ENCODE measurements at places on chromosomes 5 and 9.
A peak's percentile ranks its signal among the peaks of the same experiment; 100 is the strongest.

DNA sequence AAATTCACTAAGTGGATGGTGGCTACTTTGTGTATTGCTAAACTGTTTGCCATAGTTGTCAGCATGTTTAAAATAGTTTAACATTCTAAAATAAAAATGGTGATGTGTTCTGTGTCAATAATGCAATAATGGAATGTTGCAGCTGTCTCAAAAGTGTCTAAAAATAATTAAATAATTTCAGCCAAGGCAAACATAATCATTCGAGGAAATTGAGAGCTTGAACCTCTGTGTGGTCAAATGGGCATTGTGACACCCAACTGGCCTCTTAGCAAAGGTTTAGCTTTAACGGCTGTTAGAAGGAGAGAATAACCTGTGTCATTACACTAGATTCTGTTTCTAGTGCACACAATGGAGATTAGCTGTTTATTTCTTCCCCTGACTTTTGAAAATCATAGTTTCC lies 278.5 kb downstream of the TMEM167A start:
- DNase-seq: no peak

- DNase-seq: no peak
Measured at GRCh38 chr9:117076571-117077290, 338.1 kb downstream of the ASTN2 start.

- DNase-seq: no peak
Measured at GRCh38 chr9:108473209-108474112, 382.3 kb downstream of the ACTL7B start.

- DNase-seq: no peak
Measured at GRCh38 chr5:179319741-179320281, 25.4 kb downstream of the ADAMTS2 start.

DNA sequence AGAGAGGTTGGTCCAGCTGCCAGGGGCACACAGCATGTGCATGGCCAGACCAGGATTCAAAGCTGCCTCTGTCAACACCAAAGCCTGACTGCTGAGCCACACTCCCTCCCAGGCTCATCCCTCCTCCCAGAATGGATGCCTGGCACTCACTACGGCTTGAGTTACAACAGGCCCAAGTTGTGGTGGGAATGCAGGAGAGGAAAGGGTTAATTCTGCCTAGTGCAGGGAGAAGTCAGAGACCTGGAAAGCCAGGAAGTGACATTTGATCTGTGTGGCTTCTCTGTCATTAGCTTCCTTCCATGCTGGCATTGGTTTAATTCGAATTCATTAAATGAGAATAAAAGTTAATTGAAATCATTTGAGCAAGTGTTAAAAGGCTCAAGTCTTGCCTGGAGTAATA lies 150.0 kb downstream of the NSG2 start:
- DNase-seq: no peak

- no peak for DNase-seq
Measured at GRCh38 chr5:62572918-62573514, 5.6 kb upstream of the LRRC70 start.

DNA sequence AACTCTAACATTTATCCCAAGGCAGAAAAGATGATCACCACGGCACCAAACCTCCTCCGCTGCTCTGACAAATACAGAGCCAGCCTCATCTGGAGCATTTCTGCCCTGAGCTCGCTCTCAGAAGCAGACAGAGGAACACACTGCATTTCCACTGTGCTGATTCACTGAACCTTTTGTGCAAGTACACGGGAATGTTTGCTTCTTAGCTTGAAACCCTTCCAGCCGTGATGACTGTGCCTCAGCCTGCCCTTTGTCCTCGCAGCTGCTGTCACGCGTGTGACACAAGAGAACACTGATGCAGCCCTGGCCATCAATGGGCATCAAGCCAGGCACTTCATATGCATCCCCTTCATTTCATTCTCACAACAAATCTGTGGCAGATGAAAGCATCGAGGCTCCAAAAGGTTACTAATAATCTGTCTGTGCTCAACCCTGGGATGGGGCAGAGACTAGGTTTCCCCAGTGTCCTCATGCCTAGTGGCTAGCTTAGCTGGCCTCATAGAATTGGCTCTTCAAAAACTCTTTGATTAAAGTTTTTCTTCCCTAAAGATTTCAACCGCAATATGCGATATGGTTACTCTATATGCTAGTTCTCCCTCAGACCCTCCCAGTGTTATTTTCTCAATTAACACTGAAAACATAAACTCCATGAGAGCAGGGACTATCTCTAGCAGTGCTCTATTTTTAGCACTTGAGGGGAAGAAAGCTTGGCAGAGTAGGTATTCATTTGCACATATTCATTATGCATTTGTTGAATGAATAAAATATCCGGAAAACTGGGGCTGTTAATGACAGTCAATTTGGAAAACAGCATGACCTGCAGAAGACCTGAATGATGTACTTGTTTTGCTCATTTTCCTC lies 7.3 kb downstream of the CDC14B start:
- no peak for DNase-seq

- no peak for DNase-seq
Measured at GRCh38 chr9:90517103-90517502, 125.5 kb downstream of the DIRAS2 start.

- DNase-seq: peak; percentile 87
Measured at GRCh38 chr9:96654450-96655197, 493 bp downstream of the PRXL2C start.

DNA sequence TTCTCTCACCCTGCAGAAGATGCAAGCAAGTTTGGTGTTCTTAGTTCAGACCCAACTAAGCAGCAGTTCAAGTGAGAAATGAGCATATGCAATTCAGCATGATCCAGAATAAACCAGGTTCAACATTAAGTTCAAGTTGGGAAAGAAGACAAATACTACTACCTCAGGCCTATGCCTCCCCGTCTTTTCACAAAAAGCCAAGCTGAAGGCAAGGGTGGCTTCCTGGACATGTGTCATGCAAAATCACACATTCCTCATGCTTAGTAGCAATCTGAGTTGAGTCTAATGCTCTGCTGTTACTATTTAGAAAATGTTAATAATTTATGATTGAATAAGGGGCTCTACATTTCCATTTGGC lies 453.4 kb upstream of the GRAMD2B start:
- no peak for DNase-seq

DNA sequence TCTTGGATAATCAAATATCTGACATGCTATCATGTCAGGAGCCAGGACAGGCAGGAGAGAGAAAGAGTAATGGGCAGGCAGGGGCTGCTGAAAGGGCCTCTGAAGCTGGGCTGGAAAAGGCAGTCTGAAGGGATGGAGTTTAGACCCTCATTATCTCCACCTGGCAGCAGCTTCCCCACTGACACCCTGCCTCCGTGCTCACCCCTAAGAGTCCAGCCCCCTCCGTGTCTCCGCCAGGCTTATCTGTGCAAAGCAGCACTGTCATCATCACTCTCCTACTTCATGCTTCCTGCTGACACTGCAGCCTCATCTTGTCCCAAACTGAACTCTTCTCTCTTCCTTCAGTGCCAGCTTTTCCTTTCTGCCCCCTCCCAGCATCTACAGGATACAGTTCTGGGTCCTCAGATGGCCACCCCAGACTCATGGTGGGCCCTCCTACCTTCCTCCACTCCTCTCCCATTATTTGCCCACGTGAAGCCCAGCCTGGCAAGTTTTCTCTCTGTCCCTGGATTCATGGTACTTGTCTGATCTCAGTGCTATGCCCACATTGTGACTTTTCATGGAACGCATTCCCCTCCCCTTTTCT lies 70.9 kb upstream of the KLF9 start:
- no peak for DNase-seq

DNA sequence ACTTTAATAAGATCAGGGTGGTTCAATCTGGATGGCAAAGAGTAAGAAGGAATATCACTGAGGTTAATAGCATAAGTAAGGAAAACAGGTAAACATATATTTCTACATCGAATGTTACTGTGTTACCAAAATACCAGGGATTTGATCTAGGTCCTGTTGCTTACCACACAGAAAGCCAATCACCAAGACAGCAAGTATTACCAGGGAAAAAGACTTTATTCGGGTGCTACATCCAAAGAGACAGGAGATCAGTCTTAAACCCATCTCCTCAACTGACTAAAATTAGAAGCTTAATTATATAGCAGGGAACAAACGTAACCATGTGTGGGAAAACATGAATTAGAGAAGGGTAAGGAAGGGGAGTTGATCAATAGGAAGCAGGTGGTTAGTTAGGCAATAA lies 500.1 kb downstream of the EFNA5 start:
- no peak for DNase-seq

Measured in CD4-positive, alpha-beta T cell treated with Interleukin-12 subunit alpha and Interleukin-12 subunit beta, for 1 hour (primary cell).